ENCODE measurements at places on chromosomes 5 and 9. TPM values are rescaled to one million over a fixed set of nuclear protein-coding genes. Genes with fewer than 3 reads are reported as not detected.

DNA sequence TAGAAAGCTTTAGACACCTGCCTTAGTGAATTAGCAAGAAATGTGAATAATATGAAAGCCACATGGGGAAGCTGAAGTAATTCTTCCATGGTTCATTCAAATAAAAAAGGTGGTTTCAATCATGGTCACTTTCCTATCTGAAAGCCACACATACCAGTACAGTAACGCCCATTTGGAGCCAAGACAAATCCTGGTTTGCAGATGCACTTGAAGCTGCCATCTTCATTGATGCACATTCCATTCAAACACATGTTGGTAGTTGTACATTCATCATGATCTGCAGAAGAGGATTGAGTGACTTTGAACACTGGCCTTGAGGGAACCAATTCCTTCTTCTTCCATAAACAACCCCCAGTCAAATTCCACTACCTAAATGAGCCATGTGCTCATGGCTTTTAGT, 161.5 kb downstream of the FBN2 start:
- DNase-seq: no peak

Gene STPG3
- total RNA-seq: not detected

- DNase-seq: no peak
Observed at GRCh38 chr5:91848453-91848852, 465.3 kb upstream of the ARRDC3 start.

Gene UBTD2
- 24.3 TPM for total RNA-seq

Gene SLC6A3
- not detected for total RNA-seq

- no peak for DNase-seq
Observed at GRCh38 chr5:169050146-169050571, 250.8 kb downstream of the SLIT3 start.

Gene LCN12
- total RNA-seq: 8.6 TPM

DNA sequence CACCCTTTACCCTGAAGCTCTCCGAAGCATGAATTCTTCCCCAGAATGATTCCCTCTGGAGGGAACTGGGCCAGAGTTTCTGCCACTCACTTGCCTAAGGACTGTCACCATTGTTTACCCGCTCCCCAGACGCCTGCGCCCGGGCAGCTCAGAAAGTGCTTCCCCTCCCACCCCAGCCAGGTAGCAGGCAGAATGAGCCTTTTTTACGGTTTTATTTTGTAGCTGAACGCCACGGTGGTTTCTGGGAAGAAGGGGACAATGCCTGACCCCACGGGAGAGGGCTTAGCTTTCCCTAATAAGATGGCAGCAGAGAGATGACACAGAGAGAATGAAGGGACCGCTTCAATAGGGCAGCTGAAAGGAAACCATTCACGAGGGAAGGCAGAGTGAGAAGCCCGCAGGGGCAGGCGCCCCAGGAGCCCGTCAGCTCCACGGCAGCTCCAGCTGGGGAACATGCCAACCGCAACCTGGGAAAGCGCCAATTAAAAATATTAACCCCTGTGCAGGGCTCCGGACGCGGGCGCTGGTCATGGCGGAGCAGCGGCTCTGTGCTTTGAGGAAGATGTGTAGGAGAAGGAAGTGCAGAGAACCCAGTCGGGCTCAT, 20.4 kb upstream of the NTNG2 start:
- DNase-seq: no peak

DNA sequence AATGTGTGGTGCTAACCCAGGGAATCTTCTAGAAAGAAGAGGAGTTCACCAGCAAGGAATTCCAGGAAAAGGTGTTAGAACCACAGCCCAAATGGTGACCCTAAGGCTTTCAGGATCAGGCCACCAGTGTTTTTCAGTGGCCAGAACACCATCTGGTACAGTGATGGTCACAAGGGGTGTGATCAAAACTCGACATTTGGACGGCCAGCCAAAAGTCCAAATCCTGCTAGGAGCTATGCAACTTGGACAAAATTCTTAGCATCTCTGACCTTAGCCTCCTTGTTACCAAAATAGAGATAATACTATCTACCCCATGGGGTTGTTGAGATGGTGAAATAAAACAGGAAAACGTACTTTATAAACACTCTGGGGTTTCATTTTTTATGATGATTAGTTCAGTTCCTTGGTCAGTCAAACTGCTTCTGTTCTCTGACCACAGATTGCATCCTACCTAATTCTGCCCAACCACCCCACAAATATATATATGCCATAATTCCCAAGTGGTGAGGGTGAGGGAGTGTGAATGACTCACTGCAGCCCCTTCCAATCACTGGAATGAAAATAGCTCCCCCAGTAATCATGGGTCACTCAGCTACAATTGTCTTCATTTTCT, 210.3 kb downstream of the CDK5RAP2 start:
- no peak for DNase-seq

Gene CDH9
- not detected for total RNA-seq

Data from colonic mucosa (tissue), 4 donors.